ENCODE measurements at places on chromosomes 5 and 9.

DNA sequence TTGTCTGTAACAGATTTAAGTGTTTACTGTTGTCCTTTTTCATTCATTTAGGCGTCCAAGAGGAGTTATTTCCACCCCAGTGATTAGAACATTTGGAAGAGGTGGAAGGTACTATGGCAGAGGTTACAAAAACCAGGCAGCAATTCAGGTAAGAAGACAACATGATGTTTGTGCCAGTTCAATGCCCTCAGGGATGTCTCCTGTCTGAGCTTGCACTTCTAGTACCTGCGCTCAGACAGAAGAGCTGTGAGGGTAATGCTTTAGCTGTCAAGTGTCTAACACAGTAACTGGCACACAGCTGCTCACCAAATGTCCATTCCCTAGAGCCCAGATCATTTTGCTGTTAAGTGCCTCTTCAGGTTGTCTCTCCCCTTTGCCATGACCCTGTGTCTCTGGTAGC lies 14.2 kb upstream of the PHF2 start:
- no peak for DNase-seq

GRCh38 chr5:133921979-133922378 lies 46.4 kb downstream of the C5orf15 start:
- DNase-seq, result no peak

GRCh38 chr9:137128158-137128861 lies 10.6 kb upstream of the GRIN1 start:
- no peak for DNase-seq

- DNase-seq, result peak; percentile 62
Observed at GRCh38 chr5:150778517-150779396, at the start of gene SMIM3. TSS of gene SMIM3 (plus strand) at chr5:150778757. CDS start at chr5:150795441, 16,684 bp downstream.

GRCh38 chr5:135494196-135494595 lies 41.6 kb downstream of the NEUROG1 start:
- no peak for DNase-seq

DNA sequence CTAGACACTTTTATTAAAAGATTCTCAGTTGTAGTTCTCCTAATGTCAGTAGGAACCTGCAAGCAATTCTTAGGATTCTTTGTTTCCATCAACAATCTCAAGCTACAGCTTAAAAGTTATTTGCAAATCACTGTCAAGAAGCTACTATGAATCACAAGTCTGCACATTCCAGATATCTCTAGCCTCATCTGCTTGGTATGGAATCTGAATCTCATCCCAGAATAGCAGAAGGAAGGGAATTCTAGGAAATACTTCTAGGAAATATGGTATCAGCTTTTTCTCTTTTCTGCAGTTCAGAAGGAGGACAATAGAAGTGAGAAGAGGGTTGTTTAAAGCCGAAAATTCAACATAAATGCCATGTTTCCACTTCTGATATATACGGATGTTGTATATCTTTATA lies 792.2 kb upstream of the CDH9 start:
- no peak for DNase-seq

DNA sequence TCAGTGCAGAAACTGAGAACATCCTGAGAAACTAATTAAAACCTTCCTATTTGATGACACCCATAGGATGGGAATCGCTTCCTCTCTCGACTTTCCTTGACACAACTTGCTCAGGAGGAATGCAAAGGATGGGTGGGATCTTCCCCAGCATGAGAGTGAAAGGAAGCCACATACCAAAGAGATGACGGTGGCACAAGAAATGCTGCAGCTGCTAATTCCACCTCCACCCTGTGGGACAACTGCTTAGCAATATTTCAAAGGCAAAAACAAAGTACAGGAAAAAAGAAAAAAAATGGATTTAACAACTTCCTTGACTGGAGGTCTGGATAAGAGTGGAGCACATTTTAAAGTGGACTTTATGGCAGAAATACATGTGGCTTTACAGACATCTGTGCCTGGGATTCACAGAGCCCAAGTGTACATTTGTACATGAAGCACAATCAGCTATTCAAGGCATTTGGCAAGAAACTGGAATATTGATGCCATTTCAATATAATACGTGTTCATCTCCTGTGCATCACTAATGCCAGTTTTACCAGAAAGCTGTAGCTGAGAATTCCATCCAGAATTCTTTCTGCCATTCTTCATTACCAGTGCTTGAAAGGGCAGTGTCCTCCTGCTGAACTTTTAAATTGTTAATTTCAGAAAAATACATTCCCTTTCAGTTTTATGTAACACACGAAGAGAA lies 359.2 kb upstream of the ACTBL2 start:
- DNase-seq, result no peak

GRCh38 chr9:21933281-21933680 lies 60.9 kb downstream of the CDKN2A start:
- DNase-seq, result no peak

- DNase-seq, result no peak
Observed at GRCh38 chr9:129938291-129938979, 103.2 kb downstream of the USP20 start.

- no peak for DNase-seq
Observed at GRCh38 chr5:67454957-67455561, 258.5 kb upstream of the CD180 start.

DNA sequence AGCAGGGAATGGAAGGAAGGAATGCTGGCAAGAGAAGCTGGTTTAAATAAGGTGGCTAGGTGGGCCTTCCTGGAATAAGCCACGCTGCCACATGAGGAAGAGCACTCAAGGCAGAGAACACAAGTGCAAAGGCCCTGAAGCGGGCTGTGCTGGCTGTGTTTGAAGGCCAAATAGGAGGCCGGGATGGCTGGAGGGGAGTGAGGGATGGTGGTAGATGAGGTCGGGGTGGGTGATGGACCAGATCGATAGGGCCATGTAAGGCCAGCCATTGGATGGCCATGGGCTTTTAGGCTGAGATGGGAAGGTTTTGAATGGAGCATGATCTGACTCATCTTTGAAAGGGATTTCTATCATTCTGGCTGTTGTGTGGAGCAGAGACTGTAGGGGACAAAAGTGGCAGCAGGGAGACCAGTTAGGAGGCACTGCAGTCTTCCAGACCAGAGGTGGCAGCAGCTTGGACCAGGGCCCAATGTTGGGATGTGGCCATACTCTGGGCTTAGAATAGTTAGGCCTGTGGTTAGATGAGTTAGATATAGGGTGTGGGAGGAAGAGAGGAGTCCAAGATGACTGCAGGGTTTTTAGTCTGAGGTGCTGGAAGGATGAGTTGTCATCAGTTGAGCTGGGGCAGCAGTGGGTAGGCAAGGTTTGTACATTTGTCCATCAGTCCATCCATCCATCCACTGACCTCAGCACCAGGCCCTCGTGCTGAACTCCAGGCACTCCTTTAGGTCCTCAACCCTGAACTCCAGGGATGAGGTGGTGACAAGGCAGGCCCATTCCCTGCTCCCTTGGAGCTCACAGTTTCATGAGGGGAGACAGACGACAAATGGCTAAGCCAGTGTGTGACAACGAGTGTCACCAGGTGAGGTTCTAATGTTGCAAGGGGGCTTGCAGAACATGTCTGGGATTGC lies 30.3 kb downstream of the NDST1 start:
- no peak for DNase-seq

DNA sequence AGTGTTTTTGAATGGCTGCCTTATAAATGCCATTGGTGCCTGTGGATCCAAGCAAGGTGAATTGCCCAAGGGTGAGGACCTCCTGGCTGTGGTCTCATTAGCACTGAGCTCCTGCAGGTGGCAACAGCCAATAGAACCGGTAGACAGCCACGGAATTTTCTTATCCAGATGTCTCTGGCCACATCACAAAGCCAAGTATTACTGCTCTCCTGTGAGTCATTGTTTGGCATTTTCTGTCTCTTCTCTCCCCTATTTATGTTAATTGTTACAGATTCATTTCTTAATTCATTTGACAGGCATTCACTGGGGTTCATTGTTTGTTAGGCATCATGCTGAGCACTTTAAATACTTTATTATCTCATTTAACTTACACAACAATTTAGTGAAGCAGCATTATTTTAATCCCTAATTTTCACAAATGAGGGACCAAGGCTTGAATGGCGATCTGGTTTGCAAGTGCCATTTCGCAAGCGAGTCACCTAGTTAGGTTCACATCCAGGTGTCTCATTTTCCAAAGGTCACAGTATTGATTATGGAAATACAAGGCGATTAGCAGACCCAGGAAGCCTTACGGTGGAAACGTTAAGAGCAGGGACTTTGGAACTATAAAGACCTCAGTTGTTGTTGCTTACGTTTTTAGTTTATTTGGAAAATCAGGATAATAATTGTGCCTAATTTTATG lies 58.2 kb upstream of the DPYSL3 start:
- no peak for DNase-seq

DNA sequence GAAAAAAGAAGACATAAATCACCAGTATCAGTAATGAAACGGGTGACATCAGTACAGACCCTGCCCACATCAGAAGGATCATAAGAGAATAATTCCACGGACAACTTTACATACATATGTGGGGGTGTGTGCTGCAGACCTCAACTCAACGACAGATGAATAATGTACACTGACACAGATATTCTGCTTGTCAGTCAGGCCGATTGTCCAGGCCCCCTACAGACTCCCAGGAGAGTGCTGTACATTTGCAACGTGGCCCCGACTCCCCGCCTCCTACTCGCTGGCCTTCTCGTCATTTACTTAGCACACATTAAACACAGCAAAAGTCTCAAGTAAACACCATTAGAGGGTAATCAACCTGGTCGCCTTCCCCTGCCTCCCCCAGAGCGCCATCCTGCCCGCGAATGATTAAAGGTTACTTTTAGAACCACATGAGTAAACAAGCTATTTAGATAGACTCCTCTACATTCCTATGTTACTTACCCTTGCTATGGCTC lies 3.5 kb upstream of the TMED9 start:
- DNase-seq, result no peak

- no peak for DNase-seq
Observed at GRCh38 chr5:82798676-82799075, 278.5 kb downstream of the TMEM167A start.

- DNase-seq, result no peak
Observed at GRCh38 chr5:128876569-128877382, 88.5 kb upstream of the SLC27A6 start.

DNA sequence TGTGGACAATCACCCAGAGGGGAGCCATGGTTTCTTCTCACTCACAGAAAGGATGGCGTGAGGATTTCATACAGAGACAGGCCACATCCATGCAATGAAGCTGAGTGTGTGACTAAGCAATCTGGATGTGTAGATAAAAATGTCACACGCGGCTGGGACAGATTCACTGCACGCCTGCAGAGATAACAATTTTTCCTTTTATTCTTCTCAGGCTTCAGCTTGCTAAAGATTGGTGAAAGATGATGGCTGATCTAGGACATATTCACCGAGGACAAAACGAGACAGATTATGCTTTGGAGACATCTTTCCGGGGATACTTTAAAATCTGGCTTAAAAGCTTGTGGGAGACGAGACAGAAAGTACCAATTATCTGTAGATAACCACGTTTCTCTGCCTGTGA lies 313.9 kb upstream of the TRPC7 start:
- DNase-seq, result no peak

GRCh38 chr9:83596899-83597504 lies 25.9 kb upstream of the IDNK start:
- DNase-seq, result no peak

DNA sequence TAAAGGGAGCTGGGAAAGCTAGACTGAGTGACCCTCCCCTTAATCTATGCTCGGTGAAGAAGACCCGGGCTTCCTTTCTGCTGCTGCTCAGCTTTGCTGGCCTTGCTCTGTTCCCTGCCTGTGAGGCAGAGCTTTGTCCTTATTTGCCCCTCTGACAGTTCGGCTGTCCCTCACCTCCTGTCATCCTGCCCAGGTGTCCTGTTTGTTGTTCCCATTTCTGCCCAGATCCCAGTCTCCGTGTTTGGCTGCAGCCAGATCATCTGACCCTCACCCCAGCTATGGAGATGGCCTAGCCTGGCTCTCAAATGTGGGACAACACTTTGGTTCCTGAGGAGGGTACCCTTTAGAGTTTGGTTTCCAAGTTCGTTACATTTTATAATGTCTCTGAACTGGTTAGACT lies 20.2 kb downstream of the OTULIN start:
- no peak for DNase-seq

- no peak for DNase-seq
Observed at GRCh38 chr5:179765400-179765799, 28.4 kb upstream of the LTC4S start.

GRCh38 chr9:14693251-14693861 lies at the start of gene ZDHHC21:
TSS of gene ZDHHC21 (minus strand) at chr9:14693432. CDS start at chr9:14674340, 19,092 bp downstream.
- DNase-seq, result no peak

DNA sequence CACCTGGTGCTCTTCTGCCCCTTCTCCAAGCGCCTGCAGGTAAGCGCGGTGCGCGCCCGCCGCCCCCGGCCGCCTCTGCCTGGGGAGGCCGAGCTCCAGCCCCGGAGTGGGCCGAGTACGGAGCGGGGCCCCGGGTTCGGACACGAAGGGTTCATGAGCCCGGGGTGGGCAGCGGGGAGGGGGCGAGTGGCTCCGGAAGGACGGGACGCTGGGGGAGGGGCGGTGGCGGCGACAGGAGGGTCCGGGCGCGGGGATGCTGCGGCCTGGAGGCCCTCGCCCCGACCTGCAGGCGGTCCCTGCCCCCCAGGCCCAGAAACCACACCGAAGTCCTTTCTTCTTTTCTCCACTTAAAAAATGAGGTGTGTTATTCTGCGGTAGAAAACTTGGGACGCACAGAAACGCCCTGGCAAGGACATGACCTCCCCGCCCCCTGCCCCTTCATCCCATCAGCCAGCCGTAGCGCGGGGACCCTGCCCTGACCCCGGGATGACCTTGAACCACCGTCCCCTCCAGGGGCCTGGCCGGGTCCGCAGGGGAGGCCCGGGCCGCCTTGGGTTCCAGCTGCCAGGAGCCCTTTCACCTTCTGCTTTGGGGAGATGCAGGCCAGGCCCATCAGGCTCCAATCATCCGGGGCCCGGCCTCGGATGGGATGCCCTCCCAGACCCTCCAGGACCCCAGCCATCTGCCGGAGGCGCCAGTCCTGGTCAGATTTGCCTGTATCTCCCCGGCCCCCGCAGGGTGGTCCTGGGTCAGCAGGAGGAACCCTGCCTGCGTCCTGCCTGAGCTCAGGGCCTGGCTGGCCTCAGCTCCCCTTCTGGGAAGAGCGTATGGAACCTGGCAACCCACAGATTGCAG lies 545 bp downstream of the DIPK1B start:
- no peak for DNase-seq

DNA sequence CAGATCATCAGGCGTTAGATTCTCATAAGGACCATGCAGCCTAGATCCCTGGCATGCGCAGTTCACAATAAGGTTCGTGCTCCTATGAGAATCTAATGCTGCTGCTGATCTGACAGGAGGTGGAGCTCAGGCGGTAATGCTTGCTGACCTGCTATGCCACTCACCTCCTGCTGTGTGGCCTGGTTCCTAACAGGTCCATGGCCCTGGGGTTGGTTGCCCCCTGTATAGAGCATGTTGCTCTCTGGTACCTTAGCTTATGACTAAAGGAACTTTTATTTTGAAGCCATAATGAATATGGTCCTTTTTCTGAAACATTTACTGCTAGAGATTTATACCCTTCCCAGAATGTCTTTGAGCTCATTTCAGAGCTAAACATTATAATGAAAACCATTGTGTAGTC lies 3.1 kb downstream of the MAN2A1 start:
- DNase-seq, result no peak

- DNase-seq, result no peak
Observed at GRCh38 chr5:67089200-67089725, 107.3 kb downstream of the CD180 start.

Measured in activated CD4-positive, alpha-beta T cell treated with anti-CD3 and anti-CD28 coated beads for 1 hour (primary cell).